ENCODE measurements at places on chromosomes 5 and 9.

- DNase-seq = no peak
Measured at GRCh38 chr9:126448865-126449577, 122.4 kb downstream of the MVB12B start.

DNA sequence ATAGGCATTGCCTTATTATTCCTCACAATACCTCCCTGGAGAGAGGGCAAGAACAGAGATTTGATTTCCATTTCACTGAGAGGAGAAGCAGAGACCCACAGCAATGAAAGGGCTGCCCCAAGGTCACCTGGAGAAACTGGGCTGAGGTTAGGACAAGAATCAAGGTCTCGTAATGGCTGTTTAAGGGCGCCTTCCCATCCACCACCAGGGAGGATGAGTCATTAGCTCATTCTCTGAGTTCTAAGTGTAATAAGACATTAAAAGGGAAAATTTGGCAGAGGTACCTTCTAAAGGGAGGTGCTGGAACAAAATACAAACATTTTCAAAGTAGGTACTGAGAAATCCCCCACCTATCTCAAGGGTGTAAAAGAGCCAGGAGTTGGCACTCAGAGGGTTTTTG, 52.6 kb upstream of the TCERG1 start:
- DNase-seq = no peak

DNA sequence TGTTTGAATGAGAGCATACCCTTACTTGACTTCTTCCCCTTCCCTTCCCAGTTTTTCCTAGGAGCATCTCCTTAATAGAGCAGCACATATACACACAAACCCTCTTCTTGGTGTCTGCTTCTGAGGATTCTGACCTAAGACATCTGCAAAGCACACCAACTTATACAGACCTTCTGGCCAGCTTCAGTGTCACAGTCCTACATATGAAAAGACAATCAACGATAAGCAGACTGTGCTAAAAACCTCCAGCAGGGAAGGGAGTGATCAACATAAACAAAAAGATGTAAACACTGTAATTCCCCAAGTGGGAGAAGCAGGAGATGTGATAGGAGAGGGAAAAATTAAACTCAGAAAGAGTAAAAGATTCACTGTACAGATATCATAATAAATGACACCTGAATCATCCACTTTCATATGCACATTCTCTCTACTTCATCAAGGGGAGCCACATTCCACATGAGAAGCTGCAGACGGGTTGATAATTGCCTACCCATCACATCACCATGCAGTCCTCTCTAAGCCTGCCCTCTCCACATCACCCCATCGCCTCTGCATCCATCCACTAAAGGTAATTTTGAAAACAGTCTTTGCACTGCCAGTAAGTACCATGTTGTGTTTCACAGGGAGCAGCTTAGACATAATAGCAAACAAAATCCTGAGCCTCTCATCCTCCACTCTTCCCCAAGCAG, 13.0 kb downstream of the APBA1 start:
- no peak for DNase-seq

DNA sequence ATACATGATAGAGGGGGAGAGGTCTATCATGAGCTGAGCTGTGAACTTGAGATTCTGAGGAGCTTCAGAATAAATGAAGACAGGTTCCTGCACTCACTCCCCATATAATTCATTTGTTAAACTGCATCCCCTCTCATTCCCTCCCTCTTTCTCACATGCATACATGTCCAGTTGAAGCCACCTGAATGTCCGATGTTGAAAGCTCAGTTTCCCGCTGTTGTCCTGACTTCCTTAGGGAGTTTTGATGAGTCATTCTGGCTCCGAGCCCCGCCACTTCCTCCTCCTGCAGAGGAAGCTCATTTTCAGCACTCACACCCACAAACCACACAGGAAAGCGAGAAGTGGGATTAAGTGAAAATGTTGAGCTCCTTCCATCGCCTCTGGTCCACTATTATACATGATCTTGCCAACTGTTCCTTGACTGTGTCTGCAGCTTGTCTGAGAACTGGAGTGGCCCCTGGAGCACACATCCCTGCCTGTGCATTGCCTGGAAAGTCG, 121.2 kb downstream of the CEMIP2 start:
- peak; percentile 12 for DNase-seq

GRCh38 chr5:32172923-32173266, 1.2 kb downstream of the GOLPH3 start:
- DNase-seq = no peak

DNA sequence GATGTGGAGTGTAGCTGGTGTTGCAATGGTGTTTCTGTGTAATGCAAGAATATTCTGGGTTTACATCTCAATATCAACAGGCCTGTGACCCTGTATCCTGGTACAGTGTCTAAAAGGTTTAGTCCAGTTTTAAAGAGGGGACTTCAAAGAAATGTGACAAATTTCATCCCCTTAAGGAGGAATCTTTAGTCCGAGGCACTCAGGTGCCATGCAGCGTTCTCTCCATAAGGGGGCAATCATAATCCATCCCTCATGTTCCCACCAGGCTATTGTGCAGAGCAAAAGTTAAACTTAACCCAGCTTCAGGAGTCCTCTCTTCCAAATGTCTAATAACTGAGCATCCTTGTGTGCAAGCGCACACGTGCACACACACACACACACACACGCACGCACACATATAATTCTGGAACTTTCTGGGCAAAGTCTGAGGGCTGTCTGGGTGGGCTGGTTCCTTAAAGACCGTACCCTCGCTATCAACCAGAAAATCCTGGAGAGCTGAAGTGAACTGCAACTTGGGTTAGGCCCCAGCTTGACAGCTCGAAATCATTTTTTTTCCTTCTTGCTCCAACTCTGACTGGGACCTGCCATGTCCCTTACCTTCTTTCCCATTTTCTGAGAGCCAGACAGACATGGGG, 46.0 kb downstream of the CRB2 start:
- no peak for DNase-seq

GRCh38 chr9:124661271-124661670, 109.8 kb downstream of the NR6A1 start:
- no peak for DNase-seq

DNA sequence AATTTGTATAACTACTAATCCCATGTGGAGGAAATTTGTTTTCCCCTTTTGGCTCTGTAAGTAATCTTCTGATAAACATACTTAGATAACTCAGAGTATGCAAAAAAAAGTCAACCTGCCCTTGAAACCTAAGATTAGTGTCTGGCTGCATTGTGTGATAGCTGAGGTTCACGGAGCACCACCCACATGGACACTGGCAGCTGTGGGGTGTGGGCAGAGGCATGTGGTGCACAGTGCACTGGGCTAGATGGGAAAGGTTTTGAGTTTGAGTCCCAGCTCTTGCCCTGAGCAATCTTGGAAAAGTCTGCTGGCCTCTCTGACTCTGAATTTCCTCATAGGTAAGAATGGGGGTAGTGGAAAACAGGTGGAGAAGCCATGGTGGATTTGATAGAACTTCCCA, 75.1 kb downstream of the PLCXD3 start:
- DNase-seq = no peak

DNA sequence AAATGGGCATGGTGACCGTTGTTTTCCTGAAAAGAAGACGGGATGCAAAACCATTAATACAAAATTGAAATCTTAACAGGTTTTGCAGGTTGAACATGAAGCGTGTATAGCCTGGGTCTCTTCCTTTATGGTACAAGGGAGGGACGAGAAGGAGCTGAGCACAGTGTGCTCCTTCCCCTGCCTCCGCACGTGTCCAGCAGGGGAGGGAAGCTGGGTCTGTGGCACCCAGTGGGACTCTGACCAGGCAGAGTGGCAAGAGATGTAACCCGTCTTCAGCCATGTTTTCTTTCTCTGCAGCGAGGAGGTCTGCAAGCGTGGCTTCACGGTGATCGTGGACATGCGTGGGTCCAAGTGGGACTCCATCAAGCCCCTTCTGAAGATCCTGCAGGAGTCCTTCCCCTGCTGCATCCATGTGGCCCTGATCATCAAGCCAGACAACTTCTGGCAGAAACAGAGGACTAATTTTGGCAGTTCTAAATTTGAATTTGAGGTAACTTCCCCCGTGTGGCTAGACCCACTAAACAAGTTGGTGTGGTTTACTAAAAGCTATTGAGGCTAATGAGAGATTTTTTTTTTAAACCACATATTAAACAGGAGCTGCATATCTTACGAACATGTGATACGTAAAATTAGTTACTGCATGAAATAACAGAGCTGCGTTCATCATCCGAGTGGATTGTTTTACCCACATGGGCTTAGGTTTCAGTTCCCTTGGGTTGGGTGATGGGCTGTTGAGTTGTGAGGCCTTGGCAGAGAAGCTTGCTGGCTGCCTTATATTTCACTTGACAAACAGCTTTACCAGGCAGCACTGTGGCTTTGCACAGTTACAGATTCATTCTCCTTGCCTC, 143.7 kb downstream of the TRIO start:
- DNase-seq = no peak

GRCh38 chr9:17660158-17660557, 81.3 kb downstream of the SH3GL2 start:
- no peak for DNase-seq

DNA sequence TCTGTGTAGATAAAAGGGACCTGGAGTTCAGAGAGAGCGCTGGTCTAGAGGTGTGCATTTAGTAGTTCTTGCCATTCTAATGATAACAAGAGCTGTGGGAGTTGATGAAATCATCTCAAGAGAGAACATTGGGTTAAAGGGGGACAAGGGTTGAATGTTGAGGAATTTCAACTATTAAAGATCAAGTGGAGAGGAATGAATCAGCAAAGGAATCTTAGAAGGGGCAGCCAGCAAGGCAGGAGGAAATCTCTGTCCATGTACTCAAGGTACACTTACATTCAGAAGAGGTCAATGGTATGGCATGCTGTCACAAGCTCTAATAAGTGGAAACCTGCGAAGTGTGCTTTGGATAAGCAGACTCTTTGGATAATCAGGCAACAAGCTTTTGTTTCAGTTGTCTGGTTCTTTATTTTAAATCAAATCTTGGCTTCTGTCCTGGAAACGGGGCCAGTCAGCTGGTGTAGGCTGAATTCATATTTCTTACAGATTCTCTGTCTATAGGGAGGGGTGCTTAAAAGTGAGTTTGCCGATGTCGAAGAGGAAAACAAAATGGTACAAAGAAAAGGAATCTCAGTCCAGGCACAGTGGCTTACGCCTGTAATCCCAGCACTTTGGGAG, 320.5 kb upstream of the CD180 start:
- no peak for DNase-seq

DNA sequence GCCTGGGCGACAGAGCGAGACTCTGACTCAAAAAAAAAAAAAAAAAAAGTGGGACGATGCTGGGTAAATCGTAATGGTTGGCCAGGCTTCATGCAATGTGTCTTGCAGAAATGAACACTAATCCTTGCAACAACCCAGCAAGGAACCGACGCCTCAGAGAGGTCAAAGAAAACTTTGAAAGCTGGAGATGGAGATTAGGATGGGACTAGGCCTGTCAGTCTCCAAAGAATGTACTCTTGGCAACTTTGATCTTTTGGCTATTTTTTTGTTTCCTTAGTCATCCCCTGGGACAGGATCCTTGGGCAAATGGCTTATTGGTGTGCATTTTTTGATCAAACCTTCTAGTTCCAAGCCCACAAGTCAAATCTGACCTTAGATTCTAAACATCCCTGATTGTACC, 10.6 kb upstream of the PWWP2A start:
- DNase-seq = no peak

GRCh38 chr5:81729276-81729675, 21.6 kb downstream of the SSBP2 start:
- DNase-seq = no peak

DNA sequence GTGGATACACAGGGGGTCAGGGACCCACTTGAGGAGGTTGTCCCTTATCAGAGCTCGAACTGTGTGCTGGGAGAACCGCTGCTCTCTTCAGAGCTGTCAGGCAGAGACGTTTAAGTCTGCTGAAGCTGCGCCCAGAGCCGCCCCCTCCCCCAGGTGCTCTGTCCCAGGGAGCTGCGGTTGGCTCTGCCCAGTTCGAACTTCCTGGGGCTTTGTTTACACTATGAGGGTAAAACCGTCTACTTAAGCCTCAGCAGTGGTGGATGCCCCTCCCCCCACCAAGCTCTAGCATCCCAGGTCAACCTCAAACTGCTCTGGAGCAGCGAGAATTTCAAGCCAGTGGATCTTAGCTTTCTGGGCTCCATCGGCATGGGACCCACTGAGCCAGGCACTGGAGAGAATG, 15.9 kb downstream of the SRD5A1 start:
- no peak for DNase-seq

DNA sequence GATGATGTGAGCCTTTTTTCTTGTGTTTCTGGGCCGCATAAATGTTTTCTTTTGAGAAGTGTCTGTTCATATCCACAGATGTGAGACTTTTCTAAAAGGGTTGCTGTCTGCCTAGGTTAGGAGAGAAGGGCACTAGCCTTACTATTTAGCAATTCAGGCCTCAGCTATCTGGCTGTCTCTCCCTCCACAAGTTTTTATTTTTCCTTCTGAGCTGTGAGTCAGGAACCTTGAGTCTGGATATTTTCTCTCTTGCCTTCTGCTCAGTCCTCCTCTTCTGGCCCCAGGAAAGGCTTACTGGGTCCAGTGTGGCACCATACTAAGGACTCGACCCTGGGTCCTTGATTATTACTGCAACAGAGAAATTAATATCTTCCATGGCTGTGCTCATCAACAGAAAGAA, 187.6 kb downstream of the CSNK1G3 start:
- DNase-seq = no peak

DNA sequence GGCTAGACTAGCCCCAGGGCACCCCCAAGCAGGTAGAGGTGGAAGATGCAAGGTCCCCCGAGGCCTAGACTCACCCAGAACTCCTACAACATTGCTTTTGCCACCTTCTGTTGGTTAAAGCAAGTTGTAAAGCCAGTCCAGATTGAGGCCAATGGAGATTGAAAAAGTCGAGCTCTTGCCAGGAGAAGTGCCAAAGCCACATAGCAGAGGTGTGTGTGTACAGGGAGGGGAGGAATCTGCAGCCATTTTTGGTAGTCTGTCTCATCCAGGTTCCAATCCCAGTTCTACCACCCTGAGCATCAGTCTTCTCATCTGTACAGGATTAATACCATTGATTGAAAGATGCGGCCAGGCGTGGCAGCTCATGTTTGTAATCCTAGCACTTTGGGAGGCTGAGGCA, 12.3 kb upstream of the URM1 start:
- no peak for DNase-seq

- DNase-seq = peak; percentile 43
Measured at GRCh38 chr5:69007726-69008368, 86.0 kb upstream of the SLC30A5 start.

- no peak for DNase-seq
Measured at GRCh38 chr5:151901611-151902010, 23.0 kb downstream of the GLRA1 start.

GRCh38 chr5:102483736-102484135, 15.1 kb downstream of the SLCO6A1 start:
- no peak for DNase-seq

- DNase-seq = no peak
Measured at GRCh38 chr5:5560016-5560415, 137.5 kb downstream of the ICE1 start.

- no peak for DNase-seq
Measured at GRCh38 chr5:99639905-99640304, 711.1 kb upstream of the CHD1 start.

GRCh38 chr9:119036969-119037368, 332.3 kb downstream of the BRINP1 start:
- no peak for DNase-seq

DNA sequence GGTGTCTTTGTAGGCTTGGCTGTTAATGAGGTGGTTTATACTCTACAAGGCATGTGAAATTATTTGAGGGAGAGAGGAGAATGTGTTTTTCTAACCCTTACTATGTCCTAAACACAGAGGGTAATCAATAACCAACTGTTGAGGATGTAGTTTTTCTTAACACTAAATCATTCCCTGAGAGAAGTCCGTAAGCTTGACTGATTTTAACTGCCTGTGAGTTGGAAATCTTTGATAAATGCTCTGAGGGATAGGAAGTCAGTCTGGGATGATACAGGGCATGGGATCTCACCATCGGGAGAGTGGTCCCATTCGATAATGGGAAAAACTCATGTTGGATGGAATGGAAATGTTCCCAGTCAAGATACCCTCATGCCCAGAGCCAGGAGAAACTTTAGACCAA, 249.6 kb downstream of the PDZD2 start:
- no peak for DNase-seq

Data from CD4-positive, alpha-beta T cell treated with Interleukin-6 at 100 ng/mL for 8 hours (primary cell).